AG04449 (cell line): ENCODE measurements at places on chromosomes 3 and 15.

- no peak for DNase-seq
Observed at GRCh38 chr3:127124120-127124519, 68.8 kb upstream of the PRR23E start.

GRCh38 chr3:156915372-156915771 lies 89.2 kb downstream of the LEKR1 start:
- DNase-seq, result no peak

GRCh38 chr3:62135741-62136140 lies 237.6 kb downstream of the FEZF2 start:
- no peak for DNase-seq

DNA sequence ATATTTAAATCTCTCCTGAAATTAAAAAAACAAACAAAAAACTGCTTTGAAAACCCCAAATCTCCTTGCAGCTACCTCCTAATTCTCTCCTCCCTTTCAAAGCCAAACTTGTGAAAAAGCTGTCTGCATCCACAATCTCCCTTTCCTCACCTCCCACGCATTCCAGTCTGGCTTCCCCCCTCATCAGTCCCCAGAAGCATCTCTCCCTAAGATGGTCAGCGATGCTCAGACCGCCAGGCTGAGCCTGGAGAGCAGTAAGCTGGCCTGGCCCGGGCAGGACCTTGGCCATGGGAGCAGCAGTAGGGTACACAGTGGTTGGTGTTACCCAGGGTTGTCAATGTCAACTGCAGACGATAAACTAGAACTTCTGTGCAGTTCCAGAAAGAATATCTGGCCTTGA lies 32.9 kb upstream of the BLM start:
- DNase-seq, result no peak

DNA sequence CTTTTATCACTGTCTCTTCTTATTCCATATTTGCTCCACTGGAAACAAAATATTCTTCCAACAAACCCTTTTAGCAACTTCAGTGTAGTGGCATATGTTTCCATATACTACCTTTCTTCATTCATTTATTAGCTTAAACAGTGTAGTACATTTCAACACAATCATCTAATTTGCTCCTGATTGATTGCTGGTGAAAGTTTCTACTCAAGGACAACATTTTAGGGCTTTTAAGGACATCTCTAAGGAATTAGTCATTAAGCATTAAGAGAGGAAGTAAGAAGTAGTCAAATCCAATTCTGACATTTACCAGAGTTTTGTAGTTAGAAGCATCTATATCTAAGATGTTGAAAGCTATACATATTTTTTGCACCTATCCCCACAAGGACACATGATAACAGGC lies 55.8 kb downstream of the RSRC1 start:
- DNase-seq, result no peak

- no peak for DNase-seq
Observed at GRCh38 chr3:139674571-139675260, 3.1 kb downstream of the NMNAT3 start.

GRCh38 chr3:129940086-129940485 lies 34.4 kb upstream of the TRH start:
- DNase-seq, result no peak

DNA sequence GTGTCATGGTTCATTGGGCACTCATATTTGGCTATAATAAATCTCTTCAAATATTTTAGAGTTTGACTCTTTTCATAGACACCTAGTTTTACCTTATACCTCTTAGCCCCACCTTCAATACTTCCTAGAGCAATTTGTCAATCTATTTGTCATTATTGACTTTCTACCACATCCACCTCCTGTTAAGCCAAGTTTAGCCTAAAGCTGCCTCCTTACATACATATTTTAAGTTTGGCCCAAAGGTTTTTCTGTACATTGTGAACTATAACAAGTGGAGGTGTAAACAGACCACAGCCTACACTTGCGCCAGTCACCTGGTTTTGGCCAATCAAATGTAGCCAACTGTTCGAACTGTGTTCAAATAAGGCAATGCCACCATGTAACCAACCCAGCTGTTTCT lies 18.1 kb upstream of the ABHD17C start:
- DNase-seq, result no peak

GRCh38 chr3:168545591-168545990 lies 449.9 kb upstream of the GOLIM4 start:
- DNase-seq, result no peak

GRCh38 chr15:95162967-95163531 lies 931.7 kb downstream of the MCTP2 start:
- DNase-seq, result peak; percentile 41

GRCh38 chr15:49227602-49228001 lies 57.6 kb downstream of the GALK2 start:
- DNase-seq, result no peak

DNA sequence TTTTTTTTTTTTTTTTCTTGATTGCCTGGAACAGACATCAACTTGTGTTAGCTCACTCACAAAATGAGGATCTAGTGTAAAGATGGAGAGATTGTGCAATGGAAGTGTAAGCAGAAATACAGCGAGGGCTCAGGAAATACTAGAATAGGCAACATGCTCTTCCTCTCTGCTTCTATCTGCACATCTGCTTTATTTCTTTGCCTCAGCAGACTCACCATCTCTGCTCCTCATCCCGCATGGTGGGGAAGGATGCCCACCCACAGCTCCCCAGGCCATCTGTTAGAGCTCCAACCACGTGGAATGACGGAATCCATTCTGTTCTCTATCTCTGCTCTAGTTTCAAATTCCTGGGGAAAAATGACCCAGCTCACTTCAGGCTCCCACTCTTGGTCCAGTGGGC lies 128.0 kb upstream of the ADAMTS9 start:
- no peak for DNase-seq

- no peak for DNase-seq
Observed at GRCh38 chr3:23798876-23799275, 6.9 kb upstream of the UBE2E1 start.

DNA sequence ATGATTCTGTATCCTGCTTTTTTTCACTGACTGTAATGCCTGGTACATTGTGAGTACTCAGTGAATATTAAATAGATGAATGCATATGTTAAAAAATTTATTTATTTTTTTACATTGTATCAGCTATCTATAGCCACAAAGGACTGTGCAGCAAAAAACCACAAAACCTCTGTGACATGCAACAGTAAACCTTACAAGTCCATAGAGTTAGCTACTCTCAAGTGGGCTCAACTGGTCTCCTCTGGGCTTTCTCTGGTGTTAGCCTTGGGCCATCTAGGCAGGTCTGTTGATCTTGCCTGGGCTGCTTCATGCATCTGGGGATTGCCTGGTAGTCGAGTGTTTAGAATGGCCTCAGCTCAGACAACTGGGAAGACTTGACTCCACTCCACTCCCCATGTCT lies 35.3 kb downstream of the OTOL1 start:
- DNase-seq, result no peak

DNA sequence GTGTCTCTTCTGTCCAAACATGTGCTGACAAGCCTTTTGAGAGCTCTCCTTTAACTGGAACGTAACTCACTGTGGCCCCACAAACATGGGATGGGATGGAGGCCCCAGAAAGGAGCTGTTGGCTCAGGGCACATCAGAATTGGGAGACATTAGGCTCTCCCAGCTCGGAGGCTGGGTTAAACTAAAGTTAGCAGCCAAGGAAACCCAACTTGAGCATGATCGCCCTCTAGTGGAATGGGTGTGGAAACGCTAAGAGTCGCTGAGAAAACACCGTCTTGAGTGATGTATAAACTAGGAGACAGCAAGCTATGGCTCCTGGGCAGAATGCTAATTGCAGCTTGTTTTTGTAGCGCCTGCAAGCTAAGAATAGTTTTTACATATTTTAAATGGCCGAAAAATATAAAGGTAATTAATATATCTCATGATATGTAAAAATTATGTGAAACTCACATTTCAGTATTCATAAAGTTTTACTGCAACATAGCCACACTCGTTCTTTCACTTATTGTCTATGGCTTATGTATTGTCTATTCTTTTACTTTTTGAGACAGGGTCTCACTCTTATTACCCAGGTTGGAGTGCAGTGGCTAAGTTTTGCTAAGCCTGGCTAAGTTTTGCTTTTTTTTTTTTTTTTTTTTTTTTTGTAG lies 138.8 kb upstream of the HACD2 start:
- no peak for DNase-seq

GRCh38 chr3:129934234-129935123 lies 40.0 kb upstream of the TRH start:
- DNase-seq, result no peak

DNA sequence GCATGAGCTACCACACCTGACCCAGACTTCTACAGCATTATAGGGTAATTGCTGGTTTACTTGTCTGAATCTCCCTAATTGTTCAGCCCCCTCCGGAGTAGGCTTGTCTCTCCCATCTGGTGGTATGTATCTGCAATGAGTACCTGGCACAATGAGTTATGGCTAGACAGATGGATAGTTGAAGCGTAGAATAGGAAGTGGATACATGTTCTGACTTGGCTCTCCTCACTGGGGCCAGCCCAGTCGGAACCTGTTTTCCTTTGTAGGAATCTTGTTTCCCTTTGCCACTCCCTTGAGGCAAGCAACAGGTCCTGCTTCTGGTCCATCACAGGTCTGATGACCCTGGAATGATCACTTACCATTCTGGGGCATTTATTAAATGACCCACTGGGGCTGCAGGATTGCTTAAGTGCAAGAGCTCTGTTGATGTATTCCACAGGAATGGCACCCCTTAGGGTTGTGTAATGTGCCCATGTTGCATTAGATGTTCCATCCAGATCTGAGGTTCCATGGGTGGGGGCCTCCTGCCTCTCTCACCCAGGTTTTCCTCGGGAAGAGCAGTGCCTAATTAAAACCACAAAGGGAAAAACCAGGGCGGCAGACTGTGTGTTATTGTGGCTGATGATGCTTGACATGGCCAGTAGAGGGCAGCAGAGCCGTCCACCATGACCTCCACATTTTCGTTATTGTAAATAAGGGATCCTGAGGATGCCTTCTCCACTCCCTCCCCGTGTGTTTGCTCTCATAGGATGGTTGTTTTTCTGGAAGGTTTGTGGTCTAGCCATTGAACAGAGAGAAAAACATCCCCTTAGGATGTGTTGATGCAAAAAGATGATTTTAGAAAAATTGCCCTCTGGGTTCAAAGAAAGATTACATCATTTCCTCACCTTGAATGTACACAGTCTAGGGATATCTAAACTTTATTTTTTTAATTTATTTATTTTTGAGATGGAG lies 58.0 kb downstream of the CMTM8 start:
- DNase-seq, result no peak

DNA sequence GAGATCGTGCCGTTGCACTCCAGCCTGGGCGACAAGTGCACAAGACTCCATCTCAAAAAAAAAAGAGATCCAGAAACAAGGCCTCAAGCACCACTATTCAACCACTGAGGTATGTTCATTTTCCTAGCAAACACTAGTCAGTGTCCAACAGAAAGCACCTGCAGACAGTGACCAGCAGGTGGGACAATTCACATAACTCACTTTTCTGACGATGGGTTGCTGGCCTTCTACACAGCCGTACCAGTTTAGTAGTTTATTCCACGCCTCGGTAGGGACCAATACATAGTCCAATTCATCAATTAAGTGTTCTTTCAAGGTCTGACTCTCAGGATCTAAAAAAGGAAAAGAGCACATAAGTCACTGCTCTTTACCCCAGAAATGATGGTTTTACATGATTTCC lies 12.4 kb downstream of the USP4 start:
- DNase-seq, result no peak

DNA sequence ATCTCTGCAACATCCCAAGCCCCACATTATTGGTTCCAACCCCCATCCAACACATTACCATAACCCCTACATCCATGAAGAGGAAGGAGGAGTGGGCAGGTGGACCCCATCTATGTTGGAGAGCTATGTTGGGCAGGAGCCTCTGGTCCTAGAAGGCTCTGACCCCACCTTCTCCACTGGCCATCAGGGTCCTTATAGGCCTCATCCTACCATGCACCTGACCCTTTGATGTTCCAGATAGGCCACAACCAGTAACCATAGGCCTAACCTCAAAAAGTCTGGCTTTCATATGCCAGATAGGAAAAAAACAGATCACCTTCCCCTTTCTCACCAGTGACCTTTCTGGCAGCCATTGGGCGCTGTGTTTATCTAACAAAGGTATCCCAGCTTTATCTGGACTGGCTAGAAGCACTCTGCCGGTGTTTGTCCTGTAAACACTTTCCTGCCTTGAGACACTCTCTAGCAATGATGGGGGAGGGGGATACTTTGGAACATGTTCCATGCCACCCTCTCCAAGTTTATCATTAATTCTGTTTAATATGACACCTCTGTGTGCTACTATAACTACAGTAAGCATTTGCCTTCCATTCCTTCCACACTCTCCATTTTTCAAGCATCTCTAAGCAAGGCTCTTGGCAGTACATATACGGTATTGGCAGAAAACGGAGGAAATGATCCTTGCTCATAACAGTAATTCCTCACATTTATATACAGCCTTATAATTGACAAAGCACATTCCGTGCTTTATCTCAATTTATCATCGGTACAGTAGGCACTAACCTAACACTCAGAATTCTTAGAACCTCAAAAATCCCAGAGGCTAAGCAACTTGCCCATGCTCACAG lies 377.1 kb downstream of the VPS13C start:
- DNase-seq, result no peak

DNA sequence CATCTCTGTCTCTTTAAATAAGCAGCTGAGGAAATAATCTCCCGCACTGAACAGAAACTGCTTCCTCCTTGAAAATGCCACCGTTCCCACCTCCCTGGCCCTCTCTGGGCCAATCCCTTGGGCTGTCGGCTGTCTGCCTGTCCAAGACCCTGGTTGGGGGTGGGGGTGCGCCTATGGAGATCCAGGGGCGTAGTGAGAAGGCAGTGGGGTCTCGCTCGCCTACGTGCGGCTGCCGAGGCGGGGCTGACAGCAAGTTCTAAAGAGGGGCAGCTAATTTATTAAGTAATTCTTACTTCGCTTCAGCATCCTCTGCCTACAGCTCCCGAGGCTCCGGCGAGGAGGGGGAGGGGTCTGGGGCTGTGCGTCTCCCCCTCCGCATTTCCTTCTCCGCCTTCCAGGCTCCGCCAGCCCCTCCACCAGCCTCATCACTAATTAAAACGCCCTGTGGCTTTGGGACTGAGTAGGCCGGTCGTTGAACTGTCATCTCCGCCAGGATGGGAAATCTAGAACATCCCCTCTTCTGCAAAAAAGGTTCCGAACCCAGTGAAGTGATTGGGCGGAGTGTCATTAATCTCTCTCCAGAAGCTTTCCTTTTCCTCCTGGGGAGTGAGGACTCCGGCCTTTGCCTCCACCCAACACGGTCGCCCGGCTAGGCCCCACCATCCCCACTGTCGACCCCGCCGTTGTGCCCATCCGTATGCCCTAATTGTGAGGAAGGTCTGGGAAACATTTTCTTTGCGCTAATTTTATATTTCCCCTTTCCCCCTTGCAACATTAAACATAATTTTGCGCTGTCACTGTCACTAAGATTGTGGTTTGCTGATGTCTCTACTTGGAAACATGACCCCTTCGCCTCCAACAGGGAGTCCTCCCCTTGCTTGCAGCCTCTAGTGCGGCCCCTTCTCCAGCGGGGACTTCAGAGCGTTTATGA lies 16.9 kb downstream of the NR2F2 start:
- no peak for DNase-seq

DNA sequence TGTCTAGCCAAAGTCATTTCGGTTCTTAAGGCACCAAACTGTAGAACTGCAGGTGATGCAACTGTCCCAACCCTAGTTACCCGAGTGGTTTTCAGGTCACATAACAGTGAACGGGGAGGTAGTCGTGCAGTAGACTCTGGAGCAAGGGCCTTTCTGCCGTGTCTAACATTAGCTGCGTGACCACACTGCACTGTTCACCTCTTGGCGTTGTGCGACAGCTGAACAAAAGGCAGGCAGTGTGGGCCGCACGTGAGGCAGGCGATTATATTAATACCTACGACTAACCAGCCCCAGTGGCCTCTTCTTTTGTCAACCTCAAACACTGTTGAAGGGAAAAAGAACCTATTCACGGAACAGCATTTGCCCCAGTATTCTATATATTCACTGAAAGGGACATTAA lies 2.8 kb downstream of the LRRN1 start:
- no peak for DNase-seq
